ENCODE measurements at places on chromosomes 1 and 21. TPM values are rescaled to one million over a fixed set of nuclear protein-coding genes. Genes with fewer than 3 reads are reported as not detected.

DNA sequence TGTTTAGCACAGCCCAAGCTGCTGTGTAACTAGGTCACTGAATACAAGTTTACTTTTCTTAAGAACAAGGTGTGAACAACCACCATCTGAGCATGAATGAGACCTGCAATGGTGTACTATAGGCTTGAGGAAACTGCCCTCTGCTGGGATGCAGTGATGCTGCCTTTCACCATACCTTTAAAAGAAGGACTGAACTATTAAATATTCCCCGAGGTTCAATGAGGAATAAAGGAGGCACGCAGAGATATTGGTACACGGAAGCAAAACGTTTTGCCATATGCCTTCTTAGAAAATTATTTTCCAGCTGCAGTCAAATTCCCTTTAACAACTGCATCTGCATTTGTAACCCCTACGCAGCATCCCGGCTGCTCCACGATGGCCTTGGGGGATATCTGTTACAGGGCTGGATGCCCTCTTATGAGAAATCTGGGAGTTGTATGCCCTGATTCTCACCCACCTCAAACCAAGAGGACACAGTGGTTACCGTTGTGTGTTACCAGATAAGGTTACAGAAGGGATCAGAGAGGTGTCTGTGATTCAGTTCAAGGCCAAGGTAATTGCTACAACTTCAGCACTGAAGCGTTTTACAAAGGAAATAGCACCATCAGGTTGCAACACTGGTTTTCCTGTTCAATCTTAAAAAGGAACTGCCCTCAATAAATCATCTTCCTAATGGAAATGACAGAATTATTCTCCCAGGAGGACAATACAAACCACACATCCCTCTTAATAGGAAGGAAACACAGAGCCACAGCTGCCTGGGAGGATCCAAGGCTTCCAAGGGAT is 470.5 kb downstream of the LTN1 start:
- no peaks in the 10 kb centered on the region for H3K27me3 ChIP-seq
- H3K36me3 ChIP-seq, result no peaks in the 10 kb centered on the region
- H3K27ac ChIP-seq, result peak overlapping the region; percentile 23
- H3K4me3 ChIP-seq, result no peak overlapping the region
- H3K4me1 ChIP-seq, result peaks cover 8% of the 10 kb centered on the region
- no peak for DNase-seq

- no peaks in the 10 kb centered on the region for H3K27me3 ChIP-seq
- no peak for DNase-seq
- H3K27ac ChIP-seq, result no peak overlapping the region
- H3K4me1 ChIP-seq, result no peaks in the 10 kb centered on the region
- H3K36me3 ChIP-seq, result peaks cover 78% of the 10 kb centered on the region
- H3K4me3 ChIP-seq, result no peak overlapping the region
Measured at GRCh38 chr21:45276596-45276995, 11.1 kb downstream of the POFUT2 start.

DNA sequence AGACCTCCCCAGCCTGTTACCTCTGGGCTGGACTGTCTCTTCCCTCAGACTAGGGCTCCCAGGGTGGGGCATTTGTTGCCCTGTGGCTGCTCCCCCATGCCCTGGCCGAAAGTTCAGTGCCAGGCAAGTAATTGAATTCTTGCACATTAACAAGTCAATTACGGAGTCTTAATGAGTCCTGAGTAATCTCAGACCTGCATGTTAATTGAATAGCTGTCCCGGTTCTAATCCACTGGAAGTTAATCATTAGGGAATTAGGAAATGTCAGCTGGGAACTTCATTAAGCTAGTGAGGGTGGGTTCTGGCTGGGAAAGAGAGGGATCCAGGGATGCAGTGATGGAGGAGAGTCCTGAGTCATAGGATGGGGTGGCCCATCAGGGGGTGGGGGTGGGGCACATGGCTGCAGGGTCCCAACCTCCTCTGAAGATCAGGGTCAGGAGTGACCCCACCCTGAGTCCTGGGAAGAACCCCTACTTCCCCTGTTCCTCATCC is 47.1 kb upstream of the CSF3R start:
- no peak overlapping the region for H3K27ac ChIP-seq
- no peak overlapping the region for H3K4me3 ChIP-seq
- H3K4me1 ChIP-seq, result no peaks in the 10 kb centered on the region
- H3K36me3 ChIP-seq, result no peaks in the 10 kb centered on the region
- no peak for DNase-seq
- no peaks in the 10 kb centered on the region for H3K27me3 ChIP-seq

DNA sequence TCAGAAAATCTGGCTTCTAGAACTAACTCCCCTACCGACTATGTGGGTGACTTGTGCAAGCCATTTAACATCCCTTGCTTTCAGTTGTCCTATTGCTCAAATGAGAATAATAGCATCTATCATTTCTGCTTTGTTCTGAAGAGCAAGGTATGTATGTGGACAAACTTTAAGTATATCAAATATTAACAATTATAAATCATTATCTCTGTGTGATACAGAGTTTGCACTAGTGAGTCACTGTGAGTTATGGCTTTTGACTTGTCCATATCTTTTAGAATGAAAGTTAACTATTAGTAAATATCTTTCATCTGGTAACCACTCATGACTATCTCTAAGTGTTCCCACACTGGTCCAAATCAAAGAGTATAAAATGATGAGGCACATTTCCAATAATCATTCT is 812.9 kb upstream of the ADGRL2 start:
- H3K27me3 ChIP-seq, result no peaks in the 10 kb centered on the region
- H3K4me1 ChIP-seq, result no peaks in the 10 kb centered on the region
- no peak for DNase-seq
- H3K36me3 ChIP-seq, result no peaks in the 10 kb centered on the region
- H3K4me3 ChIP-seq, result no peak overlapping the region
- no peak overlapping the region for H3K27ac ChIP-seq

GRCh38 chr21:28962465-28962864 is 30.2 kb downstream of the LTN1 start:
- H3K27ac ChIP-seq, result no peak overlapping the region
- DNase-seq, result no peak
- H3K27me3 ChIP-seq, result no peaks in the 10 kb centered on the region
- H3K4me1 ChIP-seq, result no peaks in the 10 kb centered on the region
- H3K36me3 ChIP-seq, result peaks cover 62% of the 10 kb centered on the region

GRCh38 chr1:160544647-160545046 is 21.6 kb upstream of the SLAMF6 start:
- H3K27me3 ChIP-seq, result no peaks in the 10 kb centered on the region
- DNase-seq, result no peak
- H3K36me3 ChIP-seq, result no peaks in the 10 kb centered on the region
- H3K4me3 ChIP-seq, result no peak overlapping the region

DNA sequence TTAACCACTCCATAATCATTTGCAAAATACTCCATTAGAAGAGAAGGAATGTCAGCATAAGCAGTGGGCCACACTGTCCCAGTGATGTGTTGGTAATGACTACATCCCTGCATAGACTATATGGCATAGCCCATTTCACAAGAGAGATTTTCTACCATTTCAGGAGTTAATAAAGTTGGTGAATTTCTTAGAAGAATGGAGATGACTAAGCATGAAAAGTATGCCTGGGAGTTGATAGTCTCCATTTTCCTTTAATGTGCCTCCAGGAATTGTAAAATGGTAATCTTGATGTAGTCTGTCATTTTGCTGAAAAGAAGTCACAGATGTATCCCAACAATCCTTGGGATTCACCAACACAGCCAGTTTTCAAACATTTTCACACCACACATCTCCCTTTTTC is 608.8 kb upstream of the CHRM3 start:
- no peak overlapping the region for H3K4me3 ChIP-seq
- DNase-seq, result no peak
- no peak overlapping the region for H3K27ac ChIP-seq
- H3K4me1 ChIP-seq, result no peaks in the 10 kb centered on the region

GRCh38 chr1:35556484-35557117 is 602 bp downstream of the KIAA0319L start:
- H3K4me3 ChIP-seq, result peak overlapping the region; percentile 74
- peaks cover 20% of the 10 kb centered on the region for H3K36me3 ChIP-seq
- no peak for DNase-seq
- H3K27me3 ChIP-seq, result no peaks in the 10 kb centered on the region
- no peaks in the 10 kb centered on the region for H3K4me1 ChIP-seq

DNA sequence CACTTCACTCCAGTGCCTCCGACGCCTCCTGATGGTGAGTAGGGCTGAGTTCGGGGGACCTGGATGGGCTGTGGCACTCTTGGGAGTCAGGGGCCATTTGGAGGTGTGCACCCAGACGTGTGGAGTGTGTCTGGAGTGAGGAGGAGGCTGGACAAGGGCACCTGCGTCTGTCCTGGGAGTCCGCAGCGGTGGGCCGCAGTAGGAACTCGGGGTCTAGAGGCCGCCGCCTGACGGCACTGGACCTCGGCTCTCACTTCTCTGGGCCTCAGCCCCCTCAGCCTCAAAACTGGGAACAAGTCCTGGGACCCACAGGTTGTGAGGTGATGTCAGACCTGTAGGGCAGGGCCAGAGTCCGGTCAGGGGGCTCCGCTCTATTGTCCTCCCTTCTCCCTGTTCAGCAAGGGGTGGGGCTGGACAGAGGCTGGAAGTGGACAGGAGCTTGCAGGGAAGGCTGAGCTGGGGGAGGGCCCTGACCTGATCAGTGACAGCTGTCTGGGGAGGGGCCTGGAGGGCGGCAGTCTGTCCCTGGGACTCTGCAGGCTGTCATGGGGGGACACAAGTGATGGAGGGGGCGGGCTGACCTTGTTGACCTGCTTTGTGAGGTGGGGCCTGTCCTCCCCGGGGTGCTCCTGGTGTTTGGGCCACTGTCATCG is 15.5 kb downstream of the AGRN start:
- no peaks in the 10 kb centered on the region for H3K36me3 ChIP-seq
- no peak for DNase-seq
- no peak overlapping the region for H3K27ac ChIP-seq
- peaks cover 5% of the 10 kb centered on the region for H3K27me3 ChIP-seq
- no peak overlapping the region for H3K4me3 ChIP-seq

DNA sequence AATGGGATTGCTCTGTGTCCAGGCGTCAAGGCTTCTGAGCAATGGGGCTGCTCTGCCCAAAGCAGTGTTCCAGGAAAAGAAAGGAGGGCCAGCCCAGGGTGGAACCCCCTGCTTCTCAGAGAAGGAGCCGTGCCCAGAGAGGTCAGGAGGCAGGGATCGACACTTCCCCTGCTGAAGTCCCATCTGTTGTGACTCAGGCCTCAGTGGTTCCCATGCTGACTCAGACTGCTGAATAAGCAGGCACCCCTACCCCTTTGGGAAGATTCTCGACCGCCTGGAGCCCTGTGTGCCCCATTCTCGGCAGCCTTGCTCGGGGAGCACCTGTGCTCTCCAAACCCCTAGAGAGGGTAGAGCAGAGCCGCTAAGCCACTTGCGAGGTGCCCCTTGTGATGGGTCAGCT is 23.9 kb downstream of the PKP1 start:
- no peak overlapping the region for H3K4me3 ChIP-seq
- H3K27ac ChIP-seq, result no peak overlapping the region
- no peak for DNase-seq
- no peaks in the 10 kb centered on the region for H3K27me3 ChIP-seq
- no peaks in the 10 kb centered on the region for H3K36me3 ChIP-seq
- H3K4me1 ChIP-seq, result peaks cover 40% of the 10 kb centered on the region

DNA sequence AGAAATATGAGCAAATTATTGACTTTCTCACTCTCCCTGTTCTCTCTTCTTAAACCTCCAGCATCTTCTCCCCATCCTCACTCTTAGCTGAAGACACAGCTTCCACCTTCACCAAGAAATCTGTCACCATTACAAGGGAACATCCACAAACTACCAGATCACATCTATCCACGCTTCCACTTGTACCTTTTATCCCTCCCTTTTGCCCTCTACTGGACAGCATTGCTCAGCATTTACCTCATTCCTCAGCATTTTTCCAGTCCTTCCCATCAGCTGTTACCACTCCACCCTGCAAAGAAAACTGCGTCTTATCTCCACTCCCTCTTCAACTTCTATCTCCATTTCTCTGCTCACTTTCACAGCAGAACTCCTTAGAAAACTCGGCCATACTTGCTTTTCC is 42.6 kb downstream of the KCNJ6 start:
- no peak overlapping the region for H3K27ac ChIP-seq
- H3K4me1 ChIP-seq, result no peaks in the 10 kb centered on the region
- DNase-seq, result no peak
- H3K4me3 ChIP-seq, result no peak overlapping the region

GRCh38 chr21:28229814-28230213 is 762.9 kb downstream of the LTN1 start:
- H3K36me3 ChIP-seq, result no peaks in the 10 kb centered on the region
- H3K27me3 ChIP-seq, result no peaks in the 10 kb centered on the region
- H3K4me1 ChIP-seq, result no peaks in the 10 kb centered on the region

DNA sequence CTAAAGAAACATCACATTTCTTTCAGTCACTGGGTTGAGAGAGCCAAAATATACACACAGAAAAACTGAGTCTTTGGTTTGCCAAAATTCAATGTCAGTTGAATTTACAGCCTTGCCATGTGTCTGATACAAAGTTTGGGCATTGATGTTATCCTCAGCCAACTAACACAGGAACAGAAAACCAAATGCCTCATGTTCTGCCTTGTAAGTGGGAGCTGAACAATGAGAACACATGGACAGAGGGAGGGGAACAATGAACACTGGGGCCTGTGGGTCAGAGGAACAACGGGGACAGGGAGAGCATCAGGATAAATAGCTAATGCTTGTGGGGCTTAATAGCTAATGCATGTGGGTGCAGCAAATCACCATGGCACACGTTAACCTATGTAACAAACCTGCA is 39.6 kb upstream of the C21orf91 start:
- no peaks in the 10 kb centered on the region for H3K4me1 ChIP-seq
- H3K4me3 ChIP-seq, result no peak overlapping the region
- H3K36me3 ChIP-seq, result no peaks in the 10 kb centered on the region
- H3K27ac ChIP-seq, result no peak overlapping the region
- no peak for DNase-seq
- H3K27me3 ChIP-seq, result no peaks in the 10 kb centered on the region

- no peaks in the 10 kb centered on the region for H3K27me3 ChIP-seq
- peaks cover 19% of the 10 kb centered on the region for H3K4me1 ChIP-seq
- H3K36me3 ChIP-seq, result no peaks in the 10 kb centered on the region
- no peak overlapping the region for H3K4me3 ChIP-seq
- DNase-seq, result no peak
- no peak overlapping the region for H3K27ac ChIP-seq
Measured at GRCh38 chr21:34335316-34335715, 28.5 kb upstream of the KCNE2 start.

DNA sequence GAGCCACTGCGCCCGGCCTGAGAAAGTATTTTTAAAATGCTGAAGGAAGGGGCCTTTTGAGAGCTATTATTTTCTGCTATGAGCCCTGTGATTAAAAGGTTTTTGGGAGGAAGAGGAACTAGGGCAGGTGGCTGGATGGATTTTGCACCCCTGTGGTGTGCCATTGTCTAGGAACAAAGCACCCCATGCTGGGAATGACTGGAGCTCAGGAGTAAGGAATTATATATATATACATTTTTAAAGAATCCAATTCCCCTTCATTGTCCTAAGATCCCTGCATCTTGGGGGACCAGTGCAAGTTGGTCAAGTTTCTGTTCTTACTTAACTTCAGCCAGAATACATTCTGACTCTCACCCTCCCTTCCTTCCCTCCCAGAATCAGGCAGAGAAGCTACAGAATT is 91.6 kb downstream of the ZNF648 start:
- no peak overlapping the region for H3K4me3 ChIP-seq
- H3K4me1 ChIP-seq, result no peaks in the 10 kb centered on the region
- no peaks in the 10 kb centered on the region for H3K27me3 ChIP-seq
- H3K36me3 ChIP-seq, result no peaks in the 10 kb centered on the region
- DNase-seq, result no peak

The TMCC2 gene
- 11.9 TPM for total RNA-seq

The SLC16A4 gene
- 8.9 TPM for total RNA-seq

The SH2D2A gene
- total RNA-seq, result 0.30 TPM

The RAB25 gene
- total RNA-seq, result 0.98 TPM

The LAMC1 gene
- 154 TPM for total RNA-seq

The PRUNE1 gene
- 68.4 TPM for total RNA-seq
